Panc1 (cell line): ENCODE measurements at places on chromosomes 3 and 15.

DNA sequence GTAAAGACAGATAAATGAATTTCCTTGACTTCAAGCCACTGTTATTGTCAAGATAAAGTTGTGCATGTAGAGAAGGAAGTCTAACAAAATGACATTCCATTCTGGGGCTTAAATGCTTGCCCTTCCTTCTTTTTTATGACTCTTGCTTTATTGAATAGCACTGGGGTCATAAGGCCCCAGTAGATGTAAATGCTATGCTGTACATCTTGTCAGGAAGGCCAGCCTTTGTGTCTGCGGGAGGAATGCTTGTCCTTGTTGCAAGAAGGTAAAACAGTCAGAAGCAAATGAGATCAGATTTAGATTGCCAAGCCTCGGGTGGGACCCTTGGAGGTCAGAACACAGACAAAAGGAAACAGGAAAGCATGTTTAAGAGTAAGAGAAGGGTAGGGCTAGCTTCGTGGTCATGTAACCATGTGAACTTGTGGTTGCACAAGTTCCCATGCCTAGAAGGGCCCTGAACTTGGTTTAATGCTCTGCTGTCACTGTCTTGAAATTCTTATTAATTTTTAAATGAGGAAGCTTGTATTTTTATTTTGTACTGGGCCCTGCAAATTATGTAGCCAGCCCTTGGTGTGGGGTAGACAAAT is 81.5 kb downstream of the PPM1L start:
- no peak for DNase-seq

- no peak for DNase-seq
Measured at GRCh38 chr3:37912052-37912733, 50.5 kb downstream of the CTDSPL start.

- DNase-seq, result no peak
Measured at GRCh38 chr15:70151003-70151402, 53.3 kb upstream of the TLE3 start.

DNA sequence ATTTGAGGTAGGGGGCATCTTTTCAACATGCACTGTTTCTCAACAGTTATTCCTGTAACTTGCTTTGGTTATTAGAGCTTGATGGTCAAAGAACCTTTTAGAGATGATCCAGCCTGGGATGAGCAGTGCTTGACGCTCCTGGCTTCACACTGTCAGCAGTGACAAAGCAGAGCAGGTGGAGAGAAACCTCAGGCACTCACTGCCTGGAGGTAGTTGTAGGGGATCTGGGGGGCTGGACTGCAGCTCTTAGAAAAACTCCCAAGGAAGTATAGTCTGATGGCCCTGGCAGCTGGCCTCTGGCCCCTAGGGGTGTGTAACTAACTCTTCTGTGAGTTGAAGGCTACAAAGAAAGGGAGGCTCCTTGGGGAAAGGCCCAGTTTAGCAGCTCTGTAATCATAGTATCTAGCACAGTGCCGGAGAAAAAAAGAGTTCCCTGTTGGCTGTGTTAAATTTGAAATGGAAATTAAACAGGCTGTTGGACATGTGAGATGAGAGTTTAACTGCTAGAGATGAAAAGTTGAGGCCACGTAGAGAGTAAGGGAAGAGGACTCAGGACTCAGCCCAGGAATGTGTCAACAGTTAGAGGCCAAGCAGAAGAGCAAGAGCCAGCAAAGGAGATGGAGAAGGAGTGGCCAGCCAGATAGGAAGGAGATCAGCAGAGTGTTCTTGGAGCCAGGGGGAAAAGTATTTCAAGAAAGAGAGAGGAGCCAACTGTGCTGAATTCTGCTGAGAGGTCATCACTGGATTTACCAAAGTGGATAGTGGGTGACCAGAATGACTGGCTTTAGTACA is 14.2 kb downstream of the OXNAD1 start:
- DNase-seq, result no peak

GRCh38 chr3:60025096-60026050 is 975.5 kb upstream of the CFAP20DC start:
- no peak for DNase-seq

DNA sequence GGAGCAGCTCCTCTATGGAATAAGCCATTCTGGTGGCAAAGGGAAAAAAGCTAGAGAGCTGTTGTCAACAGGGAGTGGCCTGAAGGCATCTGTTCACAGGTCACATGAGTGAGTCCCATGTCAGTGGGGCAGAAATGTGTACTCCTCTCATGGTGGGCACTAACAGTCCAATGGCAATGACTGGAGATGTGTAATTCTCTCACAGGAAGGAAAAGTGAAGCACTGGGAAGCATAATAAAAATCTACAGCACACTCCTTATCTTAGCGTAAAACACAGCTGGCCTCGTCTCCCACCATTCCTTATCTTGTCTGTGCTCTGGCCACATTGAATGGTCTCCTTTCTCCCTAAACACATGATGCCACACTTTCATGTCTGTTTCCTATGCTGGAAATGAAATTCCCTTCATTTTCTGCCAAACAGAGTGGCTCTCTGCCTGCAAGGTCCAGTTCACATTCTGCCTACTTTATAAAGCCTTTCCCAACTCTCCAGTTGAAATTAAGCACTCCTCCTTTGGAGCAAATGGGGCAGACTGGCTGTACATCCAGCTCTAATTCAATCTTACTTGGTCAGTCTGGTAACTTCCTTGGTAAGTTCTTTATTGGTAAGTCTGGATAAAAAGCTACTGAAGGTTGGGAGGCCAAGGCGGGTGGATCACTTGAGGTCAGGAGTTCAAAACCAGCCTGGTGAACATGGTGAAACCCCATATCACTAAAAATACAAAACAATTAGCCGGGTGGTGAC is 139.8 kb downstream of the RPL22L1 start:
- no peak for DNase-seq

GRCh38 chr3:6709178-6709577 is 151.7 kb upstream of the GRM7 start:
- DNase-seq, result no peak

DNA sequence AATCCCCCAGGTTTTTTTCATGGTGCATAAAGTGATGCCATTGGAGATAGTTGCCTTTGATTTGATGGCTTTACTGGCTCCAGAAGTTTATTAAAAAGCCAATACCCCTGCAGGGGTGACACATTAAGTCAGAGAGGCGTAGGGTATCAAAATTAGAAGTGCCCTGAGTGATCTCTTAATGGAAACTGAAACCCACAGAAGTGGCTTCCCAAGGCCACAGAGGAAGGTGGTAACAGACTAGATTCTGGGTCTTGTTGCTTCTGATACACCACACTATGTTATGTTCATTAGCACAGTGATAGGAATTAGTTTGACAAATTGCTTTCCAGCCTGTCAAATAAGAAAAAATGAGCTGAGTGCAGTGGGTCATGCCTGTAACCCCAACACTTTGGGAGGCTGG is 112.3 kb downstream of the IQCH start:
- no peak for DNase-seq

- no peak for DNase-seq
Measured at GRCh38 chr3:4222574-4223175, 80.5 kb upstream of the SETMAR start.

GRCh38 chr3:29764603-29765254 is 483.9 kb downstream of the RBMS3 start:
- DNase-seq, result peak; percentile 2

- DNase-seq, result no peak
Measured at GRCh38 chr3:17955411-17955810, 213.0 kb upstream of the TBC1D5 start.

- no peak for DNase-seq
Measured at GRCh38 chr3:100001526-100002270, 112.6 kb downstream of the FILIP1L start.

DNA sequence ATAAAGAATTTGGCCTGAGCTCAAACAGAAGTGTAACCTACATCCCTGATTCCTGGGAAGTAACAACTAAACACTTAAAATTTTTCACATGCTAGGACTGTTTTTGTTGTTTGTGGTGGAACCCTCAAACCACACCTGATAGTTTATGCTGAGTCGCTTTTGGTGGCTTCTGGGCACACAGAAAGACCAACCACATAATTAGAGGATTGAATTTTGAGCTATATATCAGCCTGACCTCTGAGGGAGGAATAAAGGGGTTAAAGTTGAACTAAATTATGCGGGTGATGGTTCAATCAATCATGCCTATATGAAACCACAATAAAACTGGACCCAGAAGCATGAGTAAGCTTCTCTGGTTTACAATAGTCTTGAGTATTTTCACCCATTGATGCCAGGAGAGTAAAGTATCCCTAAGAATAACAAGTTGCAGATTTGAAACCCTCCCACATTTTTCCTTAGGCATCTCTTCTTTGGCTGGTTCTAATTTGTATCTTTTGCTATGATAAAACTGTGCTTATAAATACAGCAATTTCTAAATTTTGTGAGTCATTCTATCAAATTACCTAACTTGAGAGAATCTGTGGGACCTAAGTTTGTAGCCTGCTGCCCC is 1304.5 kb upstream of the GBE1 start:
- no peak for DNase-seq

DNA sequence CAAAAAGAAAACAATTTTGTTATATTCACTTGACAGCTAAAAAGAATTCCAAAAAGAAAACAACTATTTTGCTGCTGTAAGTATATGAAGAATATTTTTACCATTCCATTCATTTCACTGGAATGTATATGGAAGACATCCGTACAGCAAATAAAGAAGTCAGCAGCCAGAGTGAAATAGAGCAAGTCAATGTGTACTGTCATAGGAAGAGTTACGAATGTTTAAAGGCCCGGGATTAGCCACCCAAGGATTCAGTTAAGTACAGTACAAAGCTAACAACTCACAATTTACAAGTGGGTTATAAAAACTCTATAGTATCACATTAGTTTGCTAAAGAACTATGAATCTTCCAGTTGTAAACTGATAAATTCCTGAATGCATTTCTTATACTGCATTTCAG is 14.4 kb upstream of the XXYLT1 start:
- DNase-seq, result no peak

- no peak for DNase-seq
Measured at GRCh38 chr3:195033531-195034091, 237.3 kb downstream of the XXYLT1 start.

DNA sequence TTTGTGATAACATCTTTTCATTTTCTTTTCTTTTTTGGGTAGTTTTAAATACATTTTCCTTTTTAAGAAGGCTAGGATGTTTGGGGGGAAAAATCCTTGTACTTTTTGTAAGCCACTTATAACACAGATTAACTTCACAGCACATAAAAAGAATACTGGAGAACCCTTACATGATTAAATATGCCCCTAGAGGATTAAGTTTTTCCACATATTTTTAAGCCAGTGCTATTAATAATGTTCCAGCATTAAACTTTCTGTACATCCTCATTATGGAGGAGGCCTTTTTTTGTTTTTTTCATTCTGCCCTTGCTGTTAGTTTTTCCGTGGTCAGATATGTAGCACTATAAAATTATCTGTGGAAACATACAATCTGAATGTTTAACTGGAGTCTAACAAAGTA is 147.9 kb downstream of the ATG7 start:
- DNase-seq, result no peak

DNA sequence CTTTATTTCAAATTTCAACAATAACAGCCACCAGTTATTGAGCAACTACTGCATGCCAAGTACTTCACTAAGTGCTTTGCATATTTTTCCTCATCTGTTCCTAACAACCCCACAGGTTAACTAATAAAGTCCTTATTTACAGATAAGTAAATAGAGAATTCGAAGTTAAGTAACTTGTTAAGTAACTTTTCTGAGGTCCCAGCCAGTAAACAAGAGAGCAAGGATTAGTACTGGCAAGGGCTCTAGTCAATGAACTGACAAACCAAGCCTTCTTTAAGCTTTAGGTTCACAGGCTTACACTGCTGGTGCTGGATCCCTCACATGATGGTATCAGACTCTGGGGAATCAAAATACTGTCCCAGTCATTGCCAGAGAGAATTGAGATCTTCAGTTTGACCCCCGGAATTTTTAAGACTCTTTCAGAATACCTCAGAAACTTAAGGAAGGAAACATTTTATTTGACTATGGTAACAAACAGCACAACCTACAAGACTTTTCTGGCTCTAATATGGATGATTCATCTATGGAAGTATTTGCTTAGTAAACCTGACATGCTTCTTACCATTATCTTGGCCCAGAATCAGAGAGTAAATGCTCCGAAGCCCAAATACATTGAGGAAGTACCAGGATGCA is 16.5 kb downstream of the EMC3 start:
- DNase-seq, result no peak

DNA sequence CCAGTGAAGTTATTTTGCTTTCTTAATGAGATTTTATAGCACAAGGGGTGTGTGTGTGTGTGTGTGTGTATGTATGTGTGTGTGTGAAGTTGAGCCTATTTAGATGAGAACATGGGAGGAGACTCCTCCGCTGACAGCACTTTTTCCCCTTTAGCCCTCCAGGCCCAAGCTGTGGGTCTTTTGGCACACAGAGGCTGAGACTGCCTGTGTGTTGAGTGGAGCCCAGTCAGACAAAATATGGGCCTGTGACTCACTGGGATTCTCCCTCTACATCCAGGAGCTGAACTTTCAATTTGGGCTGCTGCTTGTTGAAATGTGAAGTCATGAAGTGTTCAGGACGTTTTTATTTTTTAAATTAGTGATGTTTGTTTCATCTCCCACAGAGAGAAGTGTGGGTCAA is 108.0 kb downstream of the MFSD1 start:
- no peak for DNase-seq

DNA sequence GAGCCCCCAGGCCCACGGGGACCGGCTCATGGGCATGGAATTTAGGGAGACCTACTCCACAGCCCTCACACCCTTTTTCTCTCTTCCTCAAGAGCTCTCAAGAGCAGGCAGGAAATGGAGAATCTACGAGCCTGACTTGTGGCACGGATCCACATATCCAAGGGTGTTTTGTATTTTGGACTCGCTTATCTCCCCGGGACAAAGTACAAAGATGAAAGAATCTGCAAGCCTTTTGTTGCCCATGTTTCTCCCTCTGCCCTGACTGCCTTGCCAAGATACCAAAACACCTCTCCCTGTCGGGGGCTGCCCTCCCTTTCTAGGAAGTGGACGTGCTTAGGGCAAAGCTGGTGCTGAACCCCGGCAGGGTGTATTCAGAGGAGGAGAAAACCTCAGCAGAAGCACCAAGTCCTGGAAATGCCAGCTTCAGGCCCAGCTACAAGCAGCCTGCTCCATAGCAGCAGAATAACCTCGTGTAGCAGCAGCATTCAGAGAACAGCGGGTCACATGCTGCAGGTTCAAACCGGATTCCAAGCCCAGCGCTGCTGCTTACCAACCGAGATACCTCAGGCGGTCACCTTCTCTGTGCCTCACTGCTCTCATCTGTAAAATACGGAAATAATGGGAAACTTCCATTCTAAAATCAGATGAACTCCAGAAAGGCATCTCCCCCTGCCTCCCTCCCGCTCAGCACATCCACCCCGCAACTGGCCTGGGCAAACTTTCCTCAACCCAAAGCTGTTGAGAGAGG is 35.2 kb downstream of the DNASE1L3 start:
- no peak for DNase-seq

GRCh38 chr3:10935846-10936631 is 56.5 kb upstream of the SLC6A1 start:
- DNase-seq, result no peak
